ENCODE measurements at places on chromosomes 12 and 14. TPM values are rescaled to one million over a fixed set of nuclear protein-coding genes. Genes with fewer than 3 reads are reported as not detected.

- no peak for DNase-seq
These were observed 38.7 kb downstream of the FBRSL1 start for GRCh38 chr12:132528564-132529106.

GRCh38 chr12:68451261-68452077 is 119.3 kb upstream of the MDM1 start:
- DNase-seq, result peak; percentile 29

- no peak for DNase-seq
These were observed 20.0 kb downstream of the NFKBIA start for GRCh38 chr14:35384455-35385041.

DNA sequence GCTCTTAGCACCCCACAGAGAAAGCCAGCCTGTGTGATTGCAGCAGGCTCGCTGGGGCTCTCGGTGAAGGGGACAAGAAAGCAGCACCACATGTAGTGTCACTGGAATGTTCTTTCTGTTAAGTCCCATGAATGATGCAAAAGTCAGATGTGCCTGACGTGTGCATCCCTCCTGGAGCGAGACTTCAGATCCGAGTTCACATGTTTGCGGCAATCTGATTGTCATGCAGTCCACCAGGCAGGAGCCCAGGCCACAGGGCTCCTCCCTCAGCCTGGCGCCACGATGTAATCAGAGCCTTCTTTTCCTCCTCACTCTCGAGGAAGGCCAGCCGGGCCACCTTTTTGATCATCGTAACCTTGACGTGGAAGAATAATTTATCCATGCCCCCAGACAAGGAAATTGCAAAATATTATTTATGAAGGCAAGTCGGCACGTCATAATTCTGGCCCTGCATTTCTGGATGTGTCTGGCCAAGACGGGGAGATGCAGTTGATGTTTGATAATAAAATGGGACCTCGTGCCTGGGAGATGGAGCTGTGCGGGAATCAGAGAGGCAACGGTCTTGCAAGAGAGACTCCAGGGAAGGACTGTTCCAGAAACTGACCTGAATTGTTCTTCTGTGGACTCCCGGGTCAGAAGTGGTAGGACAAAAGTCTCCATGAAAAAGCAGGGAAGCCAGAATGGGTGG is 214.6 kb downstream of the PHETA1 start:
- no peak for DNase-seq

GRCh38 chr12:15772405-15773018 is 16.7 kb downstream of the EPS8 start:
- DNase-seq, result peak; percentile 11

GRCh38 chr12:55899082-55899481 is 28.6 kb downstream of the PYM1 start:
- peak; percentile 14 for DNase-seq

DNA sequence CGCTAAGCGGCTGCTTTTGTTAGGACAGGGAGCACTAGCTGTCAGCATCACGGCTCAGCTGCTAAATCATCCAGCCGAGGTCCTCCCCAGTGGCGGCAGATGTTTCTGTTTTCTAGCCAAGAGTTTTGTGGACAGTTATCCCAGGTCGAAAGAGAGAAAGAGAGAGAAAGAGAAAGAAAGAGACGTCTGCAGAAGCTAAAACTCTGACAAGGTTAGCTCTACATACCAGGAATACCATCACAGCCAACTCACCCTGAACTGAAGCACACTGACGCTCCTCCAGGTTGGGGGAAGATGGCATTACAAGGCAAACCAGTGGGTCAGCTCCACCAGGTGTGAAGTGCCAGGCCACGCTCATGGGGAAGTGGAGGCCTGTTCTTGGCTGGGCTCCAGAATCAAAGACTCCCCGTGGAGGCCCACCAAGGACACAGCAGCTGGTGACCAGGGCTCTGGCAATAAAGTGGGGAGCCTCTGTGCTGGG is 64.9 kb upstream of the DICER1 start:
- no peak for DNase-seq

The CEP170B gene
- total RNA-seq, result 4.1 TPM
